ENCODE measurements at places on chromosomes 7 and 10.

DNA sequence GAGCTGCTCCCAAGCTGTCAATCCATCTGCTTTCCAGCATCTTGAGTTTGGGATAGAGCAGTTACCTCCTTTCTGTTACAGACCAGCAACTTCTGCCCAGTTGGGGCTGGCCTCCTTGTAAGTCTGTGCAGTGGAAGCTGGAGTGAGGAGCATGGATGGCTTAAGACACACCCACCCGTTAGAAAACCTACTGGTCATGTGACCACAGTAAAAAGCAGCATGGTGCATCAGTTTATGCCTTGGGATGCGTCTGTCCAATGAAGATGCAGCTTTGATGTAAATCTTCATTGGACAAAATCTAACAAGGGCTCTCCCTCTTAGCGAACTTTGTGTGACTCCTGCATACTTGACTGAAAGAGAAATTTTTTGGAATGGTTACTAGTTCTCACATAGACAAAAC is 453.5 kb downstream of the TYW1 start:
- DNase-seq = no peak

DNA sequence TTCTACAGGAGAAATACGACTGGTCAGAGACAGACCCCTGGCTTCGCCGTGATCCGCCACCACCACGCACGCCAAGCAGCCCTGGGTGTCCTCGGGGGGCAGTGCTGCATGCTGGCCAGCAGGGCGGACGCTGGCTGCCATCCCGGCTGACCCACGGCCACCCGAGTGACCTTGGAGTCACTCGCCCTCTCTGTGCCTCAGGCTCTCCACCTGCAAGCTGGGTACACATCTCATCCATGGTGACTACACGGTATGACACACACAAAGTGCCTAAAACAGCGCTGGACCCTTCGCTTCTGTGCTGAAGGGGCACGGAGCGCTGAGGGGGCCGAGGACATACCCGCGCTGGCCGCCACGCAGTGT is 62.0 kb upstream of the RNF32 start:
- DNase-seq = no peak

DNA sequence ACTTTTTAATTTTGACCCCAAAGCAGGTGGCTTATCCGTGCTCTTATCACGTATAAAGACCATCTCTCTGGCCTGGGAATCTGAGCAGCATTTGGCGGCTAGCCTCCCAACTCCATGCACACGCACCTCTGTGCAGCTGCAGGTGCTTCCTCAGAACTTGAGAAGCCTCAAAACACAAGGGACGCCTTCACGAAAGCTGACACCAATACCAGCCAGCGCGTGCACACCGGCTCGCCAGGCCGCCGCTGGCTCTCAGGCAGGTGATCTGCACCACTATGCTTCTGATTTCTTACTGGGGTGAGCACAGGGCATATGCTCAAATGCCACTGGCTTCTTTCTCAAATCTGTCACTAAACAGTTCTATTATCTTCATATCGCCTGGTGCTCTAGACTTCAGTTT is 145.0 kb downstream of the PARD3 start:
- DNase-seq = no peak

GRCh38 chr10:73920089-73920488 is 9.2 kb downstream of the PLAU start:
- no peak for DNase-seq

- no peak for DNase-seq
Measured at GRCh38 chr7:149743476-149744255, 29.7 kb downstream of the ZNF467 start.

- DNase-seq = no peak
Measured at GRCh38 chr7:11792166-11792565, 39.8 kb downstream of the THSD7A start.

GRCh38 chr10:89377705-89378637 is at the start of gene IFIT1B:
TSS of gene IFIT1B (plus strand) at chr10:89378056. CDS start at chr10:89378136, 80 bp downstream.
- no peak for DNase-seq

DNA sequence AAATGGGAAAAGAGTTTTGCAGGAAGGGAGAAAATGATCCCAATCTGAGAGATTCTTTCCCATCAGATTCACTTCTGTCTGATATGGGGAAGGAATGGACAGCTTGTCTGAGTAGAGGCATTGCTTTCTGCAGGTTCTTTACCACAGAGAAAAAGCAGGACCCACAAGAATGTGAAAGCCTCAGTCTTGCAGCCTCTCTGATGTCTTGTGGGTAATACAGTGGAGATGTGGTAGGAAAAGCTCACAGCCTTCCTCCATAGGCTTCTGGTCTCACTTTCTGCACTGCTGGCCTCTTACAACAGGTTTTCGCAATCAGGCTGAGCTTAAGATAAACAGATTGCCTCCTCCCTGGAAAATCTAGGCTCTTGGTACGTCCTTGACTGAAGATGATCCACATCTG is 551 bp downstream of the IFIT1 start:
- no peak for DNase-seq

DNA sequence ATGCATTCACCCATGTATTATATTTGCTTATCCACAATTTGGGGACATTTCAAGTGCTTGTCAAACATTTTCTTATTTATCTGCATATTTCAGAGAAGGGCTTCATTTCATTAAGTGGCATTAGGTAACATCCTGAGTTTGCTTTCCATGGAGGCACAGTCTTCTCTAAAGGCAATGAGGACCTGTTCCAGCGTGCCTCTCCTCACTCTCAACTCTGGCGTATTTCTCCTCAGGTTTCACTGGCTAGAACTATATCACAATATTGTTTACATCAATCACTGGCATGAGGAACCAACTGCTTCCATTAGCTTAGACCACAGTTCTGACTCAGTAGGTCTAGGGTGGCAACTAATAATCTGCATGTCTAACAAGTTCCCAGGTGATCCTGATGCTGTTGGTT is 177.2 kb downstream of the TAX1BP1 start:
- no peak for DNase-seq

GRCh38 chr10:127198307-127198706 is 1.9 kb upstream of the INSYN2A start:
- DNase-seq = no peak

Data from upper lobe of right lung (tissue), 1 donor.